ENCODE measurements at places on chromosomes 6 and 20.

DNA sequence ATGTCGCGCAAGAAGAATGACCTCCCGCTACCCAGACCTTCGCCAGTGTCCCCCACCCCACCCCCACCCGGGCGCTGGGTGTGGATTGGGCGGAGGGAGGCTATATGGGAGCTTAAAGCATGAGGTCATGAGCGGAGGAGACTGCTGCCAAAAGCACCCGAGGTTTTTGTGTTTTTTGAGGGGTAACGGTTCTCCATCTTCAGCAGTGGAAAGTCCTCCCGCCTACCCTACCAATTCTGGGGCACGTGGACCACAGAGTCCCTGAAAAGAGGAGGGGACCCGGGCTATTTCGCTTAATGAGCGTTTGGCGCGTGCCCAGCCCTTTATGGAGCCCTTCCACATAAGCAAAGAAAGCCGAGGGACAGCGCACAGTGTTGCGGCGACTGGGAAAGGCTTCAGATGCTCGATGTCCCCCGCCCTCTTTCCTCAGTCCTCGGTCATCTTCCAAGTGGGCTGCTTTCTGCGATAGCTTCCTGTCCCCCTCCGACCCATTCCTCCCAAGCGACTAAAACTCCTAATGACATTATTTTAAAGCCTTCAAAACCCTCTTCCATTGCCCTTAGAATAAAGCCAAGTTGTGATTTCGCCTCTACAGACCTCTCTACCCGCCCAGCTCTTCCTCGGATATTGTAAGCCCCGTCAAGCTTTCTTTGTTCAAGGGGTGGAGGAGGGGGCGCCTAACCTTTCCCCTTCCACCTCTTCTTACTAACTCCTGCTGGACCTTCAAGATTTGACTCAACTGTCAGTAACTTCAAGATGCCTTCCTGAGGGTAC, 2.1 kb upstream of the TRERF1 start:
- DNase-seq = no peak

DNA sequence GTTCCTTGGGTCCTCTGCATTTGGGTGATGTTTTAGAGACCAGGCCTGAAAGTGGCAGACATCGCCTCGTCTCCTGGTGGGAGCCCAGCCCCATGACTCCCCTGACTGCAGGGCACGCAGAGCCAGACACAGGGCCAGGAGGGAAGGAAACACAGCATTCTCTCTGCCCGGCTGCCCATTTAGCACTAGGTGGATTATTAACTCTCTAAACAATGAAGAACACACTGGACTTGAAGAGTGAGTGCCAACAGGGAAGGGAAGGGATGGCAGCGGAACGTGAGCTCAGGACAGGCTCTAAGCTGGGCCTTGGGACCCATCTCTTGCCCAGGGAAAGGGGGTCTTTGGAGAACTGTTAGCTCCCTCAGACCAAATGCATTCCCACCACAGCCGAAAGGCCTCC, 80.4 kb downstream of the TBXT start:
- no peak for DNase-seq

DNA sequence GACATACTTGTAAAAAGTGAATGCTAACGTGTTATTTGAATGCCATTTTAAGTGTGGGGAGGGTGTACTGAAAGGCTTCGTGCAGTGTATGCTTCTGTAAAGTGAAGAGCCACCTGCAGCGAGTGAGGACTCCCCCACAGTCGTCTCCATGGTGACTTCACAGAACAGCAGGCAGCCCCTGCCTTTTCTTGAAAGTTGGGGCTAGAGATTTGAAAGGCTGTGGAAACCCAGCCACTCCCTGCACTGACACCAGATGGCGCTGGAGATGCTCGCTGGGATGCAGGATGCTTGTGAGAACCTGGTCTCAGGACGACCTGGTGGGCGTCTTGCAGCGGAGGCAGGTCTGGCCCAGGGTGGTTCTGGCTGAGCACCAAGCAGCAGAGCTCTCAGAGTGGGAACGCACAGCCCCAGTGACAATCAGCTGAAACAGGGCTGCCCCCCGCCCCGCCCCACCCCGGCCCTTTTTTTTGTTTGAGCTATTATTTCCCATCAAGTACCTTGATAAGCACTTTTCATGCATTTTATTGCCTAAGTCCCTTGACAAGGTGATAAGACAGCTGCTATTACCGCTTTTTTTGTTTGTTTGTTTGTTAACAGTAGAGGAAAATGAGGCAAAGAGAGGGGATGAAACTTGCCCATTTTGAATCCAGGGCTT, 150.3 kb downstream of the SYCP2 start:
- no peak for DNase-seq

DNA sequence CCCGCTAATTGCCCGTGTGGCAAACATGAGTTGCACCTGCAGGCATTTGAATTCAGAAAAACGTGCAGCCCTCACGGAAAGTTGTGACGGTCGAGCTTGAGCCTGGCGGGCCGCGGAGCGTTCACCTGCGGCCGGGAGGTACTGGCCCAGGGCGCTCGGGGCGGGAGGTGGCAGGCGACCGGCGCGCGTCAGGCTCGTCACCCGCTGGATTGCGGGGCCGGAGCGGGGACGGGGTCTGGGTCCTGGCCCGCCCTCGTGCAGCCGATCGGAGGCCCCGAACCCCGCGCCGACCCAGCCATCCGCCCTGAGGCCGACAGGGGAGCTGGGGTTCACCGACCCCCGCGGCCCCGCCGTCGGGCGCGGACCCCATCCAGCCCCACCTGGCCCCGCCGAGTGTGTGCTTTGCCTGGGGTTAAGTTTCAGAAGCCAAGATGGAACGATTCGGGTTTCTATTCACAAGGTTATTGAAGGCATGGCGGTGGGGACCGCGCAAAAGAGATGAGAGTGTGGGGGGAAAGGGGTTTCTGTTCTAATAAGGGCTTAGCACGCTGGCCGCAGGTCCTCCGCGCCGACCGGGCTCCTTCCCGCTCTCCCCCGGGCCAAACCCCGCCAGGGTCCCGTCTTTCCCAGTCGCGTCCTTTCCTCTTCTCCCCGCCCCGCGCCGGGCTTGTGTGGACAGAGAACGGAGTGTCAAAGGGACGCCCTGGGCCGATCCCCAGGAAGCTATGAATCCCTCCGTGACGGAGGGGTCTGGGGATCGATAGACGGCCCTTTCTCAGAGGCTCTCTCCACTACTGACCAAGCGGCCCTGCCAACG, 1.6 kb upstream of the HEY2 start:
- DNase-seq = no peak

DNA sequence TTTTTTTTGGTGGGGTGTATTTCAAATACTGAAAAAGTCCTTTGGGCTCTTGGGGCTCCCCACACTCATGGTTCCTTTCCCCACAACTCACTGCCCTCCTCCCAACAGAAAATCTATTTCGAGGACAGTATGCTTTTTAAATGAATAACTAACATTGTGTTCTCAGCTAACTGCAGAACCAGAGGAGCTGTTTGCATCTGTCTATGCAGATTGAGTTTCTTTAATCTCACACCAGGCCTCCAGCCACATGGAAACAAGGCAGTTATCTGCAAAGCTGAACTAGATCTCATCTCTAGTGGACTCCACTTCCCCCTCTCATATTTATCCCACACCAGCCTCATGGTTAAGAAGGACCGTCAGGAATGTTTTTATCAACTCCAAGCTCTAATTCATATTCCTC, 955.1 kb downstream of the KIF16B start:
- DNase-seq = no peak

DNA sequence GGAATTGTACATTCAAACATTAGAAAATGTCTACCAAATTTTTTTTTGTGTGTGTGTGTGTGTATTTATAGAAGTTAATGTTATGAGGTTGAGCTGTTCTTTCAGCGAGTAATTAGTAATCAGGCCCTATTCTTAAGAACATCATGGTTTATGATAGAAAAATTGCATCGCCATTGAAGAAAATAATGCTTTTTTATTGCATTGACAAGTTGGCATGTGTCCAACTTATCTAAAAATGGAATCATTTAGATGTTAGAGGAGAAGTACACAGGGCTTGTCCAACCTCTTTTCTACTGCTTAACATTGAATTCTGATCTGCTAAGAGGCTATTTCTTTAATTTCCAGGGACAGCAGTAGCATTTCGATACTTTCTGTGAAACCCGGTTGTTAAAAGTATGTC, 61.6 kb upstream of the ADGRG6 start:
- no peak for DNase-seq

DNA sequence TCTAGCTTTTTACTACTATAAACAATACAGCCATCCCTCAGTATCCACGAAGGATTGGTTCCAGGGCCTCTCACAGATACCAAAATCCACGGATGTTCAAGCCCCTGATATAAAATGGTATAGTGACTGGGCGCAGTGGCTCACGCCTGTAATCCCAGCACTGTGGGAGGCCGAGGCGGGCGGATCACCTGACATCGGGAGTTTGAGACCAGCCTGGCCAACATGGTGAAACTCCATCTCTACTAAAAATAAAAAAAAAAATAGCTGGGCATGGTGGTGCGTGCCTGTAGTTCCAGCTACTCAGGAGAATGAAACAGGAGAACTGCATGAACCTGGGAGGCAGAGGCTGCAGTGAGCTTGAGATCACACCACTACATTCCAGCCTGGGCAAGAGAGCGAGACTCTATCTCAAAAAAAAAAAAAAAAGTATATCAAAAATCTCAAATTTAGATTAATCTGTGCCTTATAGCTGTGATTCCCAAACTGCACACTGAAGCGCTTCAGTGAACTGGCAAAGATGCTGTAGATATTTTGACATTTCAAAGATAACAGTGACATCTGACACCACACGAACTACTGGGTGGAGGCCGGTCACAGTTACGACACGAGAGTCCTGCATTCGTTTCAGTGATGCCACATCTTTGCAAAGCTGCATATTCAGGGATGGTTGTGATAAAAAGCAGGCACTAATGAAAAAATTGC, 38.3 kb downstream of the MRS2 start:
- no peak for DNase-seq

GRCh38 chr6:32445321-32445854, 5.7 kb downstream of the HLA-DRA start:
- no peak for DNase-seq

DNA sequence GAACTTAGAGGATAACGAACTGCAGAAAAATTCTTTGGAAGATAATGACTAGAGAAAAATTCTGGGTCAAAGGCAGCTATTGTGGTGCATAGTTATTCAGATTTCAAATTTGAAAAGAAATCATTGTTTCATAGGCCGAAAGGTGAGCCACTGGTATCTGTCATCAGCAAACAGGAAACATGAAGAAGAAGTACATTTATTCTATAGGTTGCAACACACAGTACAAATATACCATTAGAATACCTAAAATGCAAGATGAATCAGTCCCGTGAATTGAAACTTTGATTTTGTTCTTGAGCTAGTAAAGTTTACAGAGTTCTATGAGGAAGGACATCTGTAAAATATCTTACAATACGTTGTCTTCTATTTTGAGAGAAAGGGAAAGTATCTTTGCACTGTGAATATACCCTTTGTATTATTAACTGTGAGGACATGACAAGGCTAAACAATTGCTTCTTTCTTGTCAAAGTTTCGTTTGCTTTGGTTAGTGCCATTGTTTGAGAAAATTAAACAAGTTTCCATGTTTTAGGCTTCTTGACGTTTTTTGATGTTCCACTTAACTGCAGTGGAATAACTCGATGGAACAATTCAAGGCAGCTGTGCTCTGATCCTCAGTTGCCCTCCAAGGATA, 84.7 kb downstream of the HDGFL1 start:
- no peak for DNase-seq

GRCh38 chr20:45087814-45088213, 13.1 kb downstream of the KCNS1 start:
- no peak for DNase-seq

- DNase-seq = no peak
Observed at GRCh38 chr20:20887593-20888265, 175.3 kb upstream of the RALGAPA2 start.

DNA sequence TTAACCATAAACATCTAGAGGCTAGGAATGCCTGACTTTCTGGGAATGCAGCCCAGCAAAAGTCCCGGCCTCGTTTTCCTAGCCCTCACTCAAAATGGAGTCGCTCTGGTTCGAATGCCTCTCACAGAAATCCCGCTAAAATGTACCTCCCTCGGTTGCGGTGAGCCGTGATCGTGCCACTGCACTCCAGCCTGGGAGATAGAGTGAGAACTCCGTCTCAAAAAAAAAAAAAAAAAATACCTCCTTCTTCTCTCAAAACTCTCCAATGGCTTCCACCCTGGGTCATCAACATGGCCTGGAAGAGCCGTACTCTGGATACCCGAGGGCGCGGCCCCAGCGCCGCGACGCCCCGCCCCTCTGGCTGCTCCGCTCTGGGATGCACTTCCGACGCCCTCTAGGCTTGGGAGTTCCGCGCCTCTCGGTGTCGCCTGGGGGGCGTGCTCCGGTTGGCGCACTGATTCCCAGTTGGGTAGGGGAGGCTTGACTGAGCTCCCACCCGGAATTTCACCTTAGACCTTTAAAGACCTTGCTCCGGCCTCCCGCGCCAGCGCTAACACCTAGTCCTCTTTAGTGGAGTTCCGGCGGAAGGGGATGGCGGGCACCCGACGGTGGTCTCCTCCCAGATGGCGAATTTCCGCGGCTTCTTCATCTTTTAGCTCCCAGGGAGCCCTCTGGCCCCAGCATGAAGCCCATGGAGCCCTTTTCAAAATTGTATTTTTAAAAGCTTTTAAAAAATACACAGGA, 12.3 kb downstream of the HMGN4 start:
- DNase-seq = no peak

- DNase-seq = no peak
Observed at GRCh38 chr6:160156842-160157241, 35.2 kb downstream of the SLC22A1 start.

DNA sequence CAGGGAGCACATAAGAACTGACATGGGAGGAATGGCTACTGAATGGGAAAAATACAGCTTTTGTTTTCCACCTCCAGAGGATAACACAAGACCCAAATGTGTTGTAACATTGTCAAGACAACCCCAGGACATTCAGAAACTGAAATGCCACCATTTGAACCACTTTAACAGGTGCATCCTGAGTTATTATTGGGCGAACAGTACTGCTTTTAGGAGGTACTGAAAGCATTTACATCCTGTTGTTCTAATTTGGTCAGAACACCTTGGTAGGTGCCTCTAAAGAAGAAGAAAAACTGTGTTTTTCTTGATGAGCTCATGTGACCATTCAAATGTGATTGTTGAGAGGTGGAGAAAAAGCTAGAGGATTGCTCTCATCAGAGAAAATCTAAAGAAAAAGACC, 6.4 kb upstream of the TXNDC5 start:
- DNase-seq = no peak

DNA sequence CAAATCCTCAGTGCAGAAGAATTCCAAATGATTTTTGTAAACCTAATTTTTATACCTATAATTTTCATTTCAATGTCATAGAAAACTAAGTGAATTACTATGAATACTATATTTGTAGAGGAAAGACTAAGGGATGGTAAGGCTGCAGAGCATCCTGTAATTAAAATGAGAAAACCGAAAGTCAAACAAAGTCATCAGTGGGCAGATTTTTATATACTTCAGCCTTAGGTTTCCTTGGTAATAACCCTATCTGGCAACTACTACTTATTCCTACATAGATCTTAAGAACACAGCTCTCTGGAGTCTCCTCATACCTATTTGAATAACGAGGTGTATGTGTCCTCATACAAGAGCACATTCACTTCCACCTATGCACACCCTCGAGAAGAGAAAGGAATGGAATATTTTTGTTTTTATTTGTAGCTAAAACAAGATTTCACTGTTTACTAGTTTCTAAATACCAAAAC, 117.9 kb upstream of the SGK1 start:
- DNase-seq = no peak

GRCh38 chr6:169640983-169641382, 60.8 kb downstream of the WDR27 start:
- DNase-seq = no peak
